ENCODE measurements at places on chromosomes 2 and 18.

GRCh38 chr2:99386011-99386410 lies 48.8 kb downstream of the EIF5B start:
- DNase-seq, result no peak

- no peak for DNase-seq
Measured at GRCh38 chr2:228653884-228654283, 472.4 kb upstream of the SPHKAP start.

DNA sequence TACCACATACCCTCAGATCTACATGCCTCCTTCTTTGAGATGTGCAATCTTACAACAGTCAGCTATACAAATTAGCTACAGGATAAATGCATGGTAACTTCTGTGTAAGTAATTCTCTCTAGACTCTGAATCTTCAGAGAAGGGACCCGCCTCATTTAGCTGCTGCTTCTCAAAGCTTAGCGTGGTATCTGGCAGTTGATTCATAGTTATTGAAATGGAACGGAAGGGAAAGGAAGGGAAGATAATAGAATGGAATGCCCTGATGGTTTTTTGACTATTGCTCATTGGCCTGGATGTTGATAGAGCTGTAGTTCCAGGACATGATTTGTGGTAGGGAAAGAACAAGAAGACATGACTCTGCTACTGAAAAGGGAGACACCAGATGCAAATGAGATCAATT lies 498.1 kb upstream of the CRIM1 start:
- no peak for DNase-seq

DNA sequence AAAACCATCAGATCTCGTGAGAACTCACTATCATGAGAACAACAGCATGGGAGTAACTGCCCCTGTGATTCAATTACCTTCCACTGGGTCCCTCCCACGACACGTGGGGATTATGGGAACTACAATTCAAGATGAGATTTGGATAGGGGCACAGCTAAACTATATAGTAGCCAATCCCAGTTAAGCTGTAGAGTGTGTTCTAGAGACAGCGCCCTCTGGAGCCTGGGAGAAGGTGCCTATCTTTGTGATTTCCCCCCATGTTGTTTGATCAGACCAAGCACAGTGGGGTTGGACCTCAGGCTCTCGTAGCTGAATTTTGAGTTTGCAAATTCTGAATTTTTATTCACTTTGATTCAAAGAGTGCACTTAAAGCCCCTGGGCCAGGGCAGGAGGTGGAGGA lies 108.2 kb upstream of the TWIST2 start:
- no peak for DNase-seq

GRCh38 chr2:199261239-199261638 lies 196.5 kb downstream of the SATB2 start:
- DNase-seq, result no peak

Data from activated naive CD4-positive, alpha-beta T cell (primary cell).